ENCODE measurements at places on chromosomes 7 and 10. TPM values are rescaled to one million over a fixed set of nuclear protein-coding genes. Genes with fewer than 3 reads are reported as not detected.

DNA sequence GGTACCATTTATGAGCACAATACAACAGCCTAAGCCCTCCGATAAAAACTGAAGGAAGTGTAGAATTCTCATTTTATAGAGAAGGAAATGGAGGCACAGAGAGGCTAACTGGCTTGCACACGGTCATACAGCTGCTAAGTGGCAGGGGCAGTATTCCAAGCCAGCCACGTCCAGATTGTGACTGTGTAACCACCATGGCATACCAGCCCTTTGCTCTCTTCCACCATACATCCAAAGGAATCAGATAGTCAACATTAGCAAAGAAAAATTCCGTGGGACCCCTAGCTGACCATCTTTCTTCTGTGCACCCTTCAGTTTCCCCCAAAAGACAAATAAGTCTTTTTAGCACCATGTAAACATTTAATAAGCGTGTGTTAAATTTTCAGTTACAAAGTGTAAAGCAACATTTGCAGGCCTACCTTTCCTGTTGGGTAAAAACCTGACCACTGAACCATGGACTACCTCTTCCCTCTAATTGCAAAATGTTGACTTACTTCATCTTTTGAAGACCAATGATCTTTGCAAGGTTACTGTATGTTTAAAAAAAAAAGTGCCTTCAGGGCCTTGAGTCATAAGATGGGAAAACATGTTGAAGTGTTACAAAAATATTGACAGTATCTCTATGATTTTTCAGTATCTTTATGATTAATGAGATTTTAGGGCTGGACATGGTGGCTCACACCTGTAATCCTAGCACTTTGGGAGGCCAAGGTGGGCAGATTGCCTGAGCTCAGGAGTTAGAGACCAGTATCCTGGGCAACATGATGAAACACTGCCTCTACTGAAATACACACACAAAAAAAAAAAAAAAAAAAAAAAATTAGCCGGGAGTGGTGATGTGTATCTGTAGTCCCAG is 24.3 kb upstream of the PDZD8 start:
- DNase-seq: no peak

GRCh38 chr10:42932735-42933447 is 144.0 kb upstream of the RET start:
- no peak for DNase-seq

SAMD9L gene
- total RNA-seq: 12.2 TPM

DNA sequence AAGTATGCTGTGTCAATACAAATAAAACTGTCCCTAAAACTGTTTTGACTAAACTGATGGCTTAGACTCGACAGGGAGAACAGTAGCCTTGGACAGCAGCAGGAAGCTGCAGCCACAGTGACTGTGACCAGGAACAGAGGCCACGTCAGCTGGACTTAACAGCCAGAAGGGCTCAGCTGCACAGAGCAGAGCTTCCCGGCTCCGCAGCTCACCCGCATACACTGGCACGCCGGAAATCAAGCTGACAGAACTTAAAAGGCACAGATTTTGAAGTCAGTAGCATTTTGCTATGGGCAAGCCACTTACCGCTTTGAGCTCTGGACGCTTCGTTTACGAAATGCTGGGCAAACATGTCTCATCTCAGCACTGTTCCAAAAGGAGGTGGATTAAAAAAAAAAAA is 769.7 kb upstream of the AUTS2 start:
- DNase-seq: no peak

DNA sequence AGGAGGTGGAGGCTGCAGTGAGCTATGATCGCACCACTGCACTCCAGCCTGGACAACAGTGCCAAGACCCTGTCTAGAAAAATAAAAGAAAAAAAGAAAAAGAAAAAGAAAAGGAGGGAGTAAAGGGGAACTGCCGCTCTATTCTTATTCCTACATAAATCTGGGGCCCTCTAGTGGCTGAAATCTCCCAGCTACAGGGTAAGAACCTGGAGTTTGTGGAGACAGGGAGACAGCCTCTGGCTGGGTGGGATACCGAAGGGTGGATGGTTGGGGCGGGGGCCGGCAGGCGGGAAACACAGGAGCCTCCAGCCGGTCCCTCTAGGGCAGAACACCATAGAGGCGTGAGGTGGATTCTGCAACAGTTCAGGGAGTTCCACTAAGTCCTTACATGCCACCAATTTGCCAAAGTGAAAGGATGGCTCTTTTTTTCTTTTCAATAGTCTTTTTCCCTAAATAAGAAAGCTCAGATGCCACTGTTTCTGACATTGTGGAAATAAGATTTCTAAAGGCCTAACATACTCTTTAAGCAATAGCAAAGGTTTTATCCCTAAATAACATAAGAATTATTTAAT is 117.3 kb downstream of the SVIL start:
- DNase-seq: no peak

DLD gene
- total RNA-seq: 43.5 TPM

VCL gene
- 112 TPM for total RNA-seq

SRI gene
- total RNA-seq: 53.9 TPM

SFXN2 gene
- total RNA-seq: 10.4 TPM

CYP3A7 gene
- not detected for total RNA-seq

DNA sequence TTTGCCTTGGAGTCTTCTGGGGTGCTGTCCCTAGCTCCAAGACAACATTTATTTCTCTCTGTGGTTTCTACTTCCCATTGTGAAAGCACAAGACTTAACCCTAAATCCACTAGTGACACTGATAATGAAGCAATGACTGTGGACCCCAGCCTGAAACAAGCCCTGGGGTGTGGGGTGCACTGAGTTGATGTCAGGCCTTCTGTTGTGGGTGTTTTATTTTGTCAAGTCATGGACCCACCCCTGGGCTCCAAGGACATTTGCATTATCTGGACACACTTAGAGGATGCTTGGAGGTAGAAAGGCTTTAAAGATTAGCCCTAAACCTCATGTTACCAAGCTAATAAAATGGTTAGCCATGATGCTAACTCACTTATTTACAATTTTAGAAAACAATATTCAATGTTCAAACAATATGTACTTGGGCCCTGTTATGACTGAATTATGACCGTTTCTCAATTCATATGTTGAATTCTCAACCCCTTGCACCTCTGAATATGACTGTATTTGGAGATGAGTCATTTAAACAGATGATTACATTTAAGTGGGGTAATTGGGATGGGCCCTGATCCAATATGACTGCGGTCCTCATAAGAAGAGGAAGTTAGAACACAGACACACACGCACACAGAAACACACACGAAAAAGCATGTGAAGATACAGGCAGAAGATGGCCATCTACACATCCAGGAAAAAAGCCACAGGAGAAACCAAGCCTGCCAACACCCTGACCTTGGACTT is 137.2 kb upstream of the IGFBP3 start:
- no peak for DNase-seq

DEPP1 gene
- 659 TPM for total RNA-seq

GRCh38 chr7:21806388-21806787 is 139.3 kb downstream of the CDCA7L start:
- no peak for DNase-seq

DNA sequence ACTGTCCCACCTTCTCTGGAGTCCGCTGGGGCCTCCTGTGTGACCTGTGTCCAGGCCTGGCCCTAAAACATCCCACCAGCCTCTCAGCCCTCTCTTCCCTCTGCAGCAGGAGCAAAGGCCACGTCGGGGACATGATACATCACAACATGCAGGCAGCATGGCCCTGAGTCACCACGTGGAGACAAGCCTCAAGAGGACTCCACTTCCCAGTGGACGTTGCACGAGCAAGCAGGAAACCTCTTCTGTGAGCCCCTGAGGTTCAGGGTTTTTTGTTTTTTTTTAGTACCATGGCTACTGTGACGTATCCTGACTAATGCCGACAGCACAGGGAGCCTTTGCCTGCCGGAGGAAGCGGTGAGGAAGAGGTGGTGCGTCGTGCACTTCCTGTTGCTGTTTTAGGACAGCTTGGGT is 165.9 kb downstream of the DNAJB6 start:
- DNase-seq: no peak

FOXP2 gene
- 18.0 TPM for total RNA-seq

- DNase-seq: peak; percentile 58
Measured at GRCh38 chr7:157690833-157691585, 354.2 kb downstream of the DNAJB6 start.

- no peak for DNase-seq
Measured at GRCh38 chr7:39656415-39656814, 33.0 kb downstream of the RALA start.

- no peak for DNase-seq
Measured at GRCh38 chr7:155995183-155995612, 182.9 kb upstream of the SHH start.

DNA sequence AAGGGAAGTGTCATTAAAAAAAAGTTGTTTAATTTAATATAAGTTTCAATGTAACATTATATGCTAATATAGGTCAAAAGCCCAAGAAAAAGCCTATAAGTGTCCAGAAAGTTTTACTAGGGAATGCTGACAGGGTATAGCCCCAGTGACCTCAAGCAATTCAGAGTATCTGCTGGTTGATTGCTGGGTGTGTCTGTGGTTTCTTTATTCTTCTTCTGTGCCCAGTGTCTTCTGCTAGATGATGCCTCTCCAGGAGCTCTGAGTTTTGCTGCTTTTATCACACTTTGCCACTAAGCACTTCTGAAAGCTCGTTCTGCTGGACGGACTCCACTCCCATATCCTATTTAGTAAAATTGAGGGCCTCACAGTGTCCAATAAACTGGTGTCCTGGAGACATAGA is 212.2 kb upstream of the NRG3 start:
- no peak for DNase-seq

GRCh38 chr10:117680601-117681000 is 138.1 kb downstream of the EMX2 start:
- DNase-seq: no peak

HOXA2 gene
- 5.9 TPM for total RNA-seq

DNA sequence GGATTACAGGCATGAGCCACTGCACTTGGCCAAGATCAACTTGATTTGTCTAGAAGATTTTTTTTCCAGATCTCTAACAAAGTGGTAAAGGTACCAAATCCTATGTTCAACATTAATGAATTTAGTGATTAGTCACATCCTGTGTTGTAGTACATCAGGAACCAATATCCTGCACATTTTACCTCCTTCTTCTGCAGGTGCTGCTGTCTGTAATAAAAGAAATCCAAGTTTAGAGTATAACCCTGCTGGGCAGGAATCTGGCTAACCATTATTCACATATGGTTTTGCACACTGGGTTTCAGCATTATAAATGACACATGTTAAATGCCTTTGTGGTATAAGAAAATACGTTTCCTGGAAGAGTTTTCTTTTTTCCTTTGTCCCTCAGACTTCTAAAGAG is 10.8 kb downstream of the PARD3 start:
- DNase-seq: no peak

GRCh38 chr10:129335942-129336341 is 131.1 kb upstream of the MGMT start:
- no peak for DNase-seq

- DNase-seq: no peak
Measured at GRCh38 chr10:112471878-112472487, 25.0 kb downstream of the VTI1A start.

DNA sequence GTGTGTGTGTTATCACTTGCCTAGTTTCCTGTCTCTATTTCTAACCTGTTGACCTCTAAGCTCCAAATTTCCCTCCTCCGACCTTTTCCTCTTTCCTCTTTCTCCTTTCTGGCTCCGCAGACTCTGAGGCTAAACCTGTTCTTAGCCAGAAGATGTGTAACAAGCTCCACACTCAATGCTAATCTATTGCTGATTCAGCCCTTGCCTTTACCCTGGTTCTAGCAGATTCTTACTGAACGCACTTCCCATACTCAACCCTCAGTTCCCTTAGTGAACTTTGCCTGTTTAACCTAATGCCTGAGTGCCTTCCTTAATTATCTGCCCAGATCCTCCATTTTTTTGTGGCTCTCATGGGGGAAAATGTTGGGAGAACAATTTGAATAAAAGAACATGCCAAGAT is 30.0 kb upstream of the SGMS1 start:
- DNase-seq: no peak

APBB1IP gene
- 7.3 TPM for total RNA-seq

- no peak for DNase-seq
Measured at GRCh38 chr10:66862687-66863258, 63.1 kb upstream of the LRRTM3 start.

ATP6V0A4 gene
- total RNA-seq: not detected

GRCh38 chr10:75051308-75051707 is 60.1 kb upstream of the SAMD8 start:
- no peak for DNase-seq

GRCh38 chr10:122388287-122388997 is 13.9 kb downstream of the PLEKHA1 start:
- DNase-seq: no peak

- no peak for DNase-seq
Measured at GRCh38 chr7:44224080-44224973, 23.5 kb downstream of the YKT6 start.

ACHE gene
- total RNA-seq: not detected

DNA sequence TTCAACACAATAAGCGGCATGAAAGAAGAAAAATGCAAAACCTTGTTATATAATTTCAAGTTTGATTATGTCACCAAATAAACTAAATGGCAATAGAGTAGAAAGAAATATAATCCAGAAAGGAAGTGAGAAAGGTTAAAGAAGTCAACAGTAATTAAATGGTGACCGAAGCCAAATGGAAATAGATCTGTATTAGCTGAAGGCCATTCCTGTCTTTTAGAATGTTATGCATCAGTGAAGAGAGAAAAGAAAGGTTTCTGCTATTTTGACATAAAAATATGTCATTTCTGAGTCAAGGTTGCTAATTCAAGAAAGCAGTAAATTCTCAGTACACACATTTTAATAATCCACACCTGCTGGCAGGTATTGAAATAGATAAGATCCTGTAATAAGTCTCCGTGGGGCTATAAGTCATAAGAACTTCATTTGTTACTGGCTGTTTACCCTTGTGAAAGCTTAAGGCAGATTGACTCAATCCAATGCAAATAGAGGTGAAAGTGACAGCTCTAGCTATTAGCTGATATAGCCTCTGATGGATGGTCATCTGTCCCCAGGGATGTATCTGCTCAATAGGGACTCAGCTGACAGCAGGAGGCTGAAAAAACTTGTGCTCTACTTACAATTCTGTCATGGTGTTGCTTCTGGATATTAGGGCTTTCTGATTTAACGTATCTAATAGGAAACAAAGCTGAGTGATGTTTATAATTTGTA is 152.1 kb downstream of the FZD1 start:
- DNase-seq: no peak

GRCh38 chr7:127876393-127876792 is 154.8 kb downstream of the LRRC4 start:
- DNase-seq: no peak

GRCh38 chr7:3103614-3104398 is 60.1 kb upstream of the CARD11 start:
- DNase-seq: no peak

SORBS1 gene
- 427 TPM for total RNA-seq

NPFFR1 gene
- 5.4 TPM for total RNA-seq

TAS2R41 gene
- not detected for total RNA-seq

DNA sequence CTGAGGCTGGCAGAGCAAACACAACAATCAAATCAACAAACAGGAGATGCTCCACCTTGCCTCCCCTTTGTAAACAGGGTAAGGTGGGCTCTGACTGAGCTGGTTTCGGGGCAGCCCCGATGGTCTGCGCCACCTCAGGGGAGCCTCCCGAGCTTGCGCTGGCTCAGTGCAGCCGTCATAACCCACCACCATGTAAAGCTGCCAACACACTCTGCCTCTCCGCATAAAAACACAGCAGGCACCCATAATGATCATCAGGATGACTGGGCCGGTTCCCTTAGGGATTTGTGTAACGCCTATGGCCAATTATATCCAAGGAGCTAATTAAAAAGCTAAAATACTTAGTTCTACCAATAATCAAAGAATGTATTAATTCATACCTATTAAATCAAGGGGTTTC is 124.5 kb downstream of the PRPF18 start:
- DNase-seq: no peak

Data from tibial nerve (tissue), 4 donors.